Motor neuron (in vitro differentiated cells): ENCODE measurements at places on chromosomes 1 and 21.
A peak's percentile ranks its signal among the peaks of the same experiment; 100 is the strongest.

GRCh38 chr1:10979483-10979920, 33.0 kb upstream of the TARDBP start:
- ATAC-seq = peak; percentile 24

- no peak for ATAC-seq
These were observed 748 bp upstream of the FAM78B start for GRCh38 chr1:166167572-166167925.

GRCh38 chr1:110107867-110108469, 4.3 kb upstream of the UBL4B start:
- ATAC-seq = peak; percentile 18

- ATAC-seq = peak; percentile 71
These were observed 423 bp downstream of the URB1 start for GRCh38 chr21:32392299-32392879.

DNA sequence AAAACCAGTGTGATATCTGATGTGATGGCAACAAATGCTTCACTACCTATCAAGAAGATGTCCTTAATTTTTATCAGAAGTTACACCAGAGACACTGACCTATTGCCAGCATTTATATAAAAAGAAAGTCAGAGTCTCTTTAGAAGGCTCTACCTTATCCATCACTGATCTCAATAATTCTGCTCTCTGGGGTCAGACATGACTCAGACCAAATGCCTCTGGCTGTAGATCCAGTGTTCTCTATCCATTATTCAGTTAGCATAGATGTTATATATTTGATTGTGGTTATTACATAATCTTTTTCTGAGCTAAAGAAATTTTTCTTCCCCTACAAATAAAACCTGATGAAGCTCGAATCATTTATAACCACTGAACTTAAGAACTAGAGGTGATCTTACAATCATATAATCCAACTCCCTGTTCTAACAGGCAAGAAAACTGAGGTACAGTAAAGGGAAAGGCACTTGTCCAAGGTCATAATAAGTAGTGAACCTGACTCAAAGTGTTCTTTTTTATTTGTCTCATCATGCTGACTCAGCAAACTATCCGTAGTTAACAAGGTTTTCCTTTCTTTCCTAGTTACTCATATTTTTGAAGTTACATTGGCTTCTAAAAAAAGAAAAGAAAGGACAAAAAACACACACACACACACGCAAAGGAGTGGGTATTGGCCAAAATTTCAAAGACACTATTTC, 43.6 kb upstream of the ESRRG start:
- no peak for ATAC-seq

DNA sequence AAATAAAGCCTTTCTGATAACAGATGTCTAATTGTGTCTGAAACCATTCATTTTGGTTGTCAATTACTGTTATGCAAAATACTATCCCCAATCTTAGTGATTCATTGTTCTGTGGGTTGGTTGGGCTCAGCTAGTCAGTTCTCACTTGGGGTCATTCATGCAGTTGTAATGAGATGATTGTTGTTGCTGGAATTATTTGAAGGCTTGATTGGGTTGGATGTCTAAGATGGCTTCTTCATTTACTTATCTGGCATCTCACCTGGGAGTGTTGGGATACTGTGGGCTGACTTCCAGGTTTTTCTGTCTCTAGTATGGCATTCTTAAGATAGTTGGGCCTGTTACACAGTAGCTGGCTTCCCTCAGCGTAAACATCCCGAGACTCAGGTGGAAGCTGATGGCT, 217.8 kb upstream of the B3GALT2 start:
- no peak for ATAC-seq

GRCh38 chr1:5576673-5577065, 415.6 kb downstream of the NPHP4 start:
- no peak for ATAC-seq

DNA sequence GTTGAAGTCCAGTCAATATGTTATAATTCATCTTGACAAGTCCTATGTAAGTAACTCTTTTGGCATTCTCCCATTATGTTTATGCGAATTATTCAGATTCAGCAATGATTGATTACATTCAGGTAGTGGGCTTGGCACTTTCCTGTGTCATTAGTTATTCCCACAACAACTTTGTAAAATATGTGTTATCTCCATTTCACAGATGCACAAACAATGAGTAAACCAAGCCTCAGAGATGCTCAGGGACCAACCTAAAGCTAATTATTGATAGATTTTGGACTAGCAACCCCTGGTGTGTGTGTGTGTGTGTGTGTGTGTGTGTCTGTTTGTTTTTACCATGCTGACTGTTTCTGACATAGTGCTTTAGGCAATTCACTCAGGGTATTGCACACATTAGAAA, 371.1 kb upstream of the C1orf87 start:
- ATAC-seq = peak; percentile 84

DNA sequence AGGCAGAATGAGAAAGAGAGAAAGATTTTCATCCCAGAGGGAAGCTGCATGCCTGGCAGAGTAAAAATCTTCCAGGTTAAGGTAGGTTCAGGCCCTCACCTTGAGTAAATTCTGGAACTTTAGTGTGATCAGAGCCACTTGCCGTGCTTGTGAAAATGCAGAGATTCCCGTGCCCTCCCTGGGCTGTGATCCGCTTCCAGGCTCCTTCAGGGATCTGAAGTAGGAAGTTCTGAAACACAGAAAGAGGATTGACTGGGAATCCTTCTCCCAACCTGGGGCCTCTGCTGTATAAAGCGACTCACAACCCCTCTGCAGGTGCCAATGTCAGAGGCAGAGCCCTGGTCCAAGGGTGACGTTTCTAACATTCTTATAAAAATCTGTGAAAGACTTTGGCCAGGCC, 26.6 kb downstream of the NUAK2 start:
- ATAC-seq = no peak

DNA sequence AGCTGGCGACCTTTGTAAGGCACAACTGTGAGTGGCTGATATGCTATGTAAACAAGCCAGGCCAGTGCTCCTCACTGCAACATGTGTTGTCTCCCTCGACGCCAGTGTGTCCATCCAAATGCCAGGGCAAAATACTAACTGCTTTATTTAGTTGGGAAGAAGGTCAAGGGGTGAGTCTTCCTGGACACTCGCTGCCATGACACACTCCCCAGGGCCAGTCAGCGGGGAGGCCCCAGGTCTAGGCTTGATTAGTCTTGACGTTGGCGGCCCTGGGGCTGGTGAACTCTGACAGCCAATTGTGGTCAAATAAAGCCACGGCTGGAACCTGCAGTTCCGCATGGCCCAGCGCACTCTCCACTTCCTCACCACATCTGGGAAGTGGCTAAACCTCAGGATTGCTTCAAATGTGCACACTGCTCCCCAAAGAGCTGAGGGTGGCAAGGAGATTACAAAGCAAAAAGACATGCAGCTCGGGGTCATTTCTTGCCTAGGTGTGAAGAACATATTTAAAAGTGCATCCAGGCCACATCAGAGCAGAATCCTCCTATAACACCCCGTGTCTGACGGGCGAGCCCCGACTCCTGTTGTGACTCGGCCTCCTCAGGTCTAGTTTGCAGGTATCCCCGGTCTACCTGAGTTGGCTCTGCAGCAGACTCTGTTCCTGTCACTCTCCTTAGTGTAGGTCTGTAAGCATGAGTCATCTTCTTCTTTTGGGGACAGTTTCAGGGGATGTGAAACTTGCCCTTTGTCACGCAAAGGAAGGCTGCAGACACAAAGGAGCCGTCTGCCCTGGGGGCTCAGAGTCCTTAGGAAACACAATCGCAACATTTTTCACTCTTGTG, 183.5 kb downstream of the RUNX1 start:
- ATAC-seq = peak; percentile 81

DNA sequence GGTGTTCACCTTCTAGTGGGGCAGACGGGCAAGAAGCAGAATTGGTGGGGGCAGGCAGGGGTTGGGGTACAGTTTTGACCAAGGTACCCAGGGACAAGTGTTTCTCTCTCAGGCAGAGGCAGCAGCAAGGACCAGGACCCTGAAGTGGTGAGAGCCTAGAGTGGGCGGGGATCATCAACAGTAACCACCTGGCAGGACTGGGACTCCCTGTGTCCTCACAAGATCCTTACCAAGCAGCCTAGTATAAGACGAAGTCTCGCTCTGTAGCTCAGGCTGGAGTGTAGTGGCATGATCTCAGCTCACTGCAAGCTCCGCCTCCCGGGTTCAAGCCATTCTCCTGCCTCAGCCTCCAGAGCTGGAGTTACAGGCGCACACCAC, 3.2 kb upstream of the NADK start:
- ATAC-seq = no peak

DNA sequence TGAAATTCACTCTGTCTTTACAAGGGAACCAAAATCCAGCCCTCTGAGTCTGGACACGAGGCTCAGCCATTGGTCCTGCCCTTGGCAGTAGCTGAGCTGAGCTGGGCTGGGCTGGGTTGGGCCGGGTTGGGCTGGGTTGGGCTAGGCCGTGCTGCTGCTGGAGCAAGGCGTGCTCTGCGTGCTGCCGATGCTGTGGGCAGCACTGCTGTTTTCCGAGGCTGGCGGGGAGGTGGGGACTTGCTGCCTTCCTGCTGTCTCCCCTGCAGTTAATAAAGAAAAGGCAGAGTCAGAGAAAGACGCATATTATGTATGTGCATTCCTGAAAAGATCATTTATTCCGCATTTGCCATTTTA, 182.9 kb downstream of the CDC7 start:
- peak; percentile 93 for ATAC-seq

GRCh38 chr1:158155673-158156072, 25.0 kb upstream of the CD1D start:
- ATAC-seq = no peak

- ATAC-seq = peak; percentile 81
These were observed 7.6 kb downstream of the UBASH3A start for GRCh38 chr21:42411197-42411869.

DNA sequence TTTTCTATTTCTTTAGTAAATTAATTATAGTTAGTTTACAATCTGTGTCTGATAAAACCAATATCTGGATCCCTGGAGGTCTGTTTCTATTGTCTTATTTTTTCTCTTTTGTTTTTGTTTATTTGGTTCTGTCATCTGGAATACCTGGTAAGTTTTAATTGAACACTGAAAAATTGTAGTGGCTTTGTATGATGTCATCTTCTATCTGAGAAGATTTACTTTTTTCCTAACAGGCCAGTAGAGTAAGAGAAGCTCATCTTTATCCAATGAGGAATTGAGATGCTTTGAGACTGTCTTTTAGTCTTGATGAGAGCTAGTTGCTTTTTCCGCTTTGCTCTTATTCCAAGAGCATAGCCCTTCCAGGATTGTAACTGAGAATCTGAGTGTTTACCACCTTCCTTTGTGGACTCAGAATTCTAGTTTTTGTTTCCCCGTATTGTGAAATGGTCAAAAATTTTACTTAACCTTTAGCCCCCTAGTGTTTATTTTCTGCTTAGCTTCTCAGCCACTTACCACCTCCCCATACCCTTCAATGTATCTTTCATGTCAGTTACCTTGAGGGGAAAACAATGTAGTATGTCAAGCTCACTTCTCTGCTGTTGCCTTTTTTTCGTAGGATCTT, 25.0 kb downstream of the PTGFRN start:
- no peak for ATAC-seq

GRCh38 chr1:15287035-15287979, 40.3 kb downstream of the FHAD1 start:
- ATAC-seq = peak; percentile 36

- ATAC-seq = no peak
These were observed 10.1 kb downstream of the YARS1 start for GRCh38 chr1:32806910-32807523.

DNA sequence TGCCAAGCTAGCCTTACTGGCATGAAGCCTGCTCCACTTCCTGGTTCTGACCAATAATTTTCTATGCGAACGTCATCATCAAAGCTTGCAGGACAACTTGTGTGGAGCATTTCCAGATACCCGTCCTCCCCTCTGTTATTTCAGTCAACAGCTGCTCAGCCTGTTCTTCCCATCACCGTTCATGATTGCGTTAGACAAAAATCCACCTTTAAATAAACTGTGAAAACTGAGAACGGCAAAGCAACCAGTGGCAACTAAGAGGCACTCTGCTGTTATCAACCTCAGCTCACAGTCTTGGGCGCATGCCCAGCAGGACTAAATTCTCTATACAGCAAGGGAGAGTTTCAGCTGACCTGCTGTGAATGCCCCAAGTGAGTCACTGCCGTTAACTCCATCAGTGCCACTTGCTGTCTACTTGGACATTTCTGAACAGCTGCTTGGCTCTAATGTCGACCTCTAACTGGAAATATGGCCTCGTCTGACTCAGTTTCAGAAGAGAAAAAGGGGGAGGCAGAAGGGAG, 207.4 kb upstream of the RUNX1 start:
- ATAC-seq = peak; percentile 78

- ATAC-seq = no peak
These were observed 30.3 kb upstream of the FMOD start for GRCh38 chr1:203381151-203381751.

DNA sequence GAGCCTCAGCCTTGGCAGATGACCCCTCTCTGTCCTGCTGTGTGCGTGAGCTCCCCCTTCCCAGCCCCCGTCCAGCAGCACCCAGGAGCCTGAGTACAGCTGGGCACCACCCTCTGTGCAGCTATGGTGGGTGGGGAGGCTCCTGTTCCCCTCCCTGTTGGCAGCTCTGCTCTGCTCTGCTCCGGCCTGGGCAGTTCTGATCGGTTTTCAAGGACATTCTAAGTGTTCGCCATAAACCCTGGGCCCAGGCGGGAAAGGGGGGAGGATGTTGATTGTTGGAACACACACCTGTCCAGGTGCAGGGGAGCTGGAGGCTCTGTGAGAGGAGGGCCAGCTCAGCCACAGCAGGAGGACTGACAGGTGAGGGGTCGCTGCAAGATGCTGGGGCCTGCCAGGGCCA, at the start of gene CLCNKB:
Gene CLCNKB (plus strand): TSS at position 262 of the 400 bp plus-strand sequence. CDS start 711 bp downstream, outside the sequence.
- ATAC-seq = no peak

DNA sequence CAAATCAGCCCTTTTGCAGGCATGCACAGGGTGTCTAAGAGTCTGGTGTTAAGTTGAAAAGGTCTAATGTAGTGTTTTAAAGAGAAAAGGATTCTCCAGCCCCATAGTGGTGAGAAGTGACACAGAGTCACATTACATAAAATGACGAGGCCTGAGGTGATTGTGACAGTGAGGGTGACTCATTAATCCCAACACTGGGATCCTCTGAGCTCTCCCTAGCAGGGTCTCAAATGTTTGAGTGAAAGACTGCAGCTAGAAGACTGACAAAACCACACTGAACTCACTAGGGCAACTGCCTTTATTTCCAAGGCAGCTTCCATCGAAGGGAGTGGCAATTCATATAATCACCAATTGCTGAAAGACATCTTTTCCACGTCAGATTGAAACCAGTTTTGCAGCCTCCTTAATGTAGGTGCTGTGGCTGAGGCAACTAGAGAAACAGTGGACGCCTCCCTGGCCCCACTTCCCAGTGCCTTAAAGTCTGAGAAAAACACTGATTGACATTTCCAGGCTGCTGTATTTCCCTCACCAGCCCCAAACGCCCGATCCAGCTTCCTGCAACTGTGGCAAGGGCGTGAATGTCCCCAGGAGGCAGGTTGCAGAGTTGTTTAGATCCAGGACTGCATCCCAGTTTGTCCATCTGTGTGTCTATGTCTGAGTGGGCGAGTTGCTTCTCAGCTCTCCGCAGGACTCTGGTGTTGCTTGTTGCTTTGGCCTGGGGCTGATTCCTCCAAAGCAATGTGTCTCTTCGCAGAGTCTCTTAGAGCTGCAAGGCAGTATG, 81.4 kb downstream of the RUNX1 start:
- ATAC-seq = peak; percentile 95

- no peak for ATAC-seq
These were observed 44.5 kb downstream of the ELAPOR1 start for GRCh38 chr1:109158433-109158832.
